ENCODE measurements at places on chromosomes 16 and 17.

DNA sequence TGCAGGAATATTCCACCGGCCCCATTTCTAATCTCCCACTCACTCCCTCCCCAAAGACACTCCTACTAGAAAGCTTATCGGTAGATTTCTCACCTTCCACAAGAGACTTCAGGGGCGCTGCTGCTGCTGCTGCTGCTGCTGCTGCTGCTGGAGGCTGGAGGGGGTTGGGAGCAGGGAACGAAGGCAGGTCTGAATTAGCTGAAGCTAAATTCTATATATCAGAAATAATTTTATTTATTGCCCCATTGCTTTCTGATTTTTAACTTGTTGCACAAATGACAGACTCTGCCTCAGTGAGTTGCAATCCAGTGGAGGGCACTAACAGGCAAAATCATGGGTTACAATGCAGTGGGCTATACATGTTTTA is 25.8 kb upstream of the HLF start:
- DNase-seq: no peak

- DNase-seq: peak; percentile 79
These were observed 15.5 kb upstream of the TIMP2 start for GRCh38 chr17:78940708-78941107.

- DNase-seq: no peak
These were observed at the start of gene GGT6 for GRCh38 chr17:4560421-4560820. GGT6 (minus strand) TSS chr17:4560577; CDS start chr17:4560521, 56 bp downstream.

GRCh38 chr16:57268804-57269800 is 15.4 kb downstream of the PLLP start:
- no peak for DNase-seq

DNA sequence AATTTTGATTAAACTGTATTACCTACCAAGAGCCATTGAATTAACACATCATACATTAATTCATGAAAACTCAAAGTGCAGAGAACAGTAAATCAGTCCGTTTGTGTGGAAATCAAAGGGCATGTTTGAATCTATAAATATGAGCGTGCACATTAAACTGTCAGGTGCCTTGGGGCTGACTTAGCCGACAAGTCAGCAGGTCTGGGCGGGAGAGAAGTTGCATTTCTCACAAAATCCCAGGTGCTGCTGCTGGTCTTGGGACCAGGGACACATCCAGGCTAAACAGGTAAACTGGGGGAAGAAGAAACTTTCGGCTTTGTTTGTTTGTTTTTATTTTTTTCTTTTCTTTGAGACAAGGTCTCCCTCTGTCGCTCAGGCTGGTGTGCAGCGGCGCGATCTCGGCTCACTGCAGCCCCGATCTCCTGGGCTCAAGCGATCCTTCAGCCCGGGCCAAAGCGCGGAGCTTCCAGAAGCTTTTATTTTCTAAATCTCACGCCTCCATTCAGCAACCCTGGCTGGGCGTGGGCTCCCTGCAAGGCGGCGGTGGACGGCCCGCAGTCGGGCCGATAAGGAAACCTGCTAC is 213.9 kb downstream of the MRTFB start:
- peak; percentile 70 for DNase-seq

- no peak for DNase-seq
These were observed 15.1 kb downstream of the AXIN1 start for GRCh38 chr16:337437-337836.

DNA sequence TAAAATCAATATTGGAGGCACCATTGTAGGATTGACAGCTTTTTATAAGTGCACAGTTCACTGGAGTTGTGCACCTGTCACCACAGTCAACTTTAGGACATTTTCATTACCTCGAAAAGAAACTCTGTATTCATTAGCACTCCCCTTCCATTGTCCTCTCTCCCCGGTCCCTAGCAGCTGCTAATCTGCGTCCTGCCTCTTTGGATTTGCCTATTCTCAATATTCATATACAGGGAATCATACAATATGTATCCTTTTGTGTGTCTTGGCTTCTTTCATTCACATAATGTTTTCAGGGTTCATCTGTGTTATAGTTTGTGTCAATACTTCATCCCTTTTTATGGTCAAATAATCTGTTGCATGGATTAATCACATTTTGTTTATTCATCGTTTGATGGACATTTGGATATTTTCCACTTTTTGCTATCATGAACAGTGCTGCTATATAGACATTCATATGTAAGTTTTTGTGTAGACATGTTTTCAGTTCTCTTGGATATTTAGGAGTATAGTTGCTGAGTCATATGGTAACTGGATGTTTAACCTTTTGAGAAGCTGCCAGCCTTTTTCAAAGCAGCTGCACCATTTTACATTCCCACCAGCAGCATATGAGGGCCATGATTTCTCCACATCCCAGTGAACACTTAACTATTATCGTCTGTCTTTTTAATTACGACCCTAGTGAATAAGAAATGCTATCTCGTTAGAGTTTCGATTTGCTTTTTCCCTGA is 9.8 kb downstream of the DNAJA3 start:
- no peak for DNase-seq

GRCh38 chr16:31107465-31107867 is 720 bp upstream of the BCKDK start:
- DNase-seq: no peak

GRCh38 chr16:81514041-81514559 is 69.5 kb downstream of the CMIP start:
- DNase-seq: no peak

DNA sequence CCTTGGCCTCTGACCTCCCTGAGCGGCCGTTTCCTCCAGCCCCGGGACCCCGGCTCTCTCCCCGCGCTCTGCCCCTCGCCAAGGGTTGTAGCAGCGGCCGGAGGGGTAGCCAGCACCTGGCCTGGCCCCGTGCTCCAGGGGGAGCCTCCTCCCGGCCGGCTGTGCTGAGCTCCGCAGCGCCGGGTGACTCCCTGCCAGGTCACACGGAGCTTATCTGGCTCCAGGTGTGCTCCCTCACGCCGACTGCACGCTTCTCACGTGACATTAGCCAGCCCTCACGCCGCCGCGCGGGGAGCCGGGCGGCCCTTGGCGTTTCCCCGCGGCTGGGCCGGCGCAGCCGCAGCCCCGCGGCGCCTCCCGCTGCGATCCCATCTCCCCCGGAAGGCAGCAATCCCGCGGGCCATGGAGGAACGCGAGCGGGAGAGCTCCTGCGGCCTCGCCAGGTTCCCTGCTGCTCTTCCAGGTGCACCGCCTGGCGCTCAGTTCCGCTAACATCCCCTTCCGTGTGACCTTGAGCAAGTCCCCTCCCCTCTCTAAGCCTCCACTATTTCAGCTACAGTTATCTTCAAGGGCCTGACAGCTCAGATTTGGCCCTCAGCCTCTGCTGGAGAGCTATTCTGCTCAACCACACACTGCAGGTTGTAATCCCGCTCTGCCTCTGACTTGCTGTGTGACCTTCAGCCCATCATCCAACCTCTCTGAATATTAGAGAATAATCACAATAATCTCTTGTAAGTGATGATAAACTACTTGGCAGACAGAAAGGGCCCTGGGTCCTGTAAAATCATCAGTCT is 3.4 kb downstream of the MYO18A start:
- no peak for DNase-seq

- DNase-seq: no peak
These were observed 21.5 kb upstream of the CD300E start for GRCh38 chr17:74645010-74645409.

- DNase-seq: peak; percentile 38
These were observed 22.9 kb downstream of the ITPRIPL2 start for GRCh38 chr16:19136549-19137196.

GRCh38 chr16:10906914-10907756 is 30.1 kb downstream of the CIITA start:
- DNase-seq: no peak

GRCh38 chr16:26505496-26505895 is 561.2 kb upstream of the C16orf82 start:
- no peak for DNase-seq

GRCh38 chr16:1665829-1666228 is 12.2 kb upstream of the JPT2 start:
- DNase-seq: no peak

GRCh38 chr17:77734371-77735080 is 224.0 kb upstream of the TNRC6C start:
- peak; percentile 58 for DNase-seq

DNA sequence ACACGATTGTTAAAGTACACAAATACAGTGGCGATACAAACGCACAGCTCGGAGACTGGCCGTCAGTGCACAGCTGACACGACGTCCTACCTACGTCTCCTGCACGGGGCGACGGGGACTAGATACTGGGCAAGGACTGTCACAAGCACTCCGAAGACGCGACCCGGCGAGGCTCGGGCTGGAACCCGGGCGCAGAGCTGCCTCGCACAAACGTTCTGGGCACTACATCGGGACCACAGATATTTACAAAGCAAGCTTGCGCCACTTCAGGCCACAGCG is 13.8 kb downstream of the SLC16A3 start:
- no peak for DNase-seq

- DNase-seq: no peak
These were observed 250.0 kb downstream of the PRKCA start for GRCh38 chr17:66552371-66552770.

DNA sequence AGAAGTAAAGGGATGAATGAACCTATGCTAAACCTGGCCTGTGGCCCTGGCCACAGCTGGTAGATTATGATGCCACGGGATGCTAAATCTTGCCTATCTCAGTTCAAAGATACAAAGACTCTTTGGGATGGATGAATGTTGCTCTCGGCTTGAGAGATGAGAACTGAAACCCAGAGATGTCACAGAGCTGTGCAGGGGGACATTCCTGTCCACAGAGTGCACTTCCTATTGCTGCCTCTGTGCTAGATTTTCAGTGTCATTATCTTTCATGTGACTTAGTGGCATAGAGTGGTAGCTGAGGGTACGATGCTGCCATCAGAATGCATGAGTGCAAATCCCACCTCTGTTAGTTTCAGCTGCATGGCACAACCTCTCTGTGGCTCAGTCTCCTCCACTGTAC is 2.3 kb upstream of the MT1M start:
- no peak for DNase-seq

DNA sequence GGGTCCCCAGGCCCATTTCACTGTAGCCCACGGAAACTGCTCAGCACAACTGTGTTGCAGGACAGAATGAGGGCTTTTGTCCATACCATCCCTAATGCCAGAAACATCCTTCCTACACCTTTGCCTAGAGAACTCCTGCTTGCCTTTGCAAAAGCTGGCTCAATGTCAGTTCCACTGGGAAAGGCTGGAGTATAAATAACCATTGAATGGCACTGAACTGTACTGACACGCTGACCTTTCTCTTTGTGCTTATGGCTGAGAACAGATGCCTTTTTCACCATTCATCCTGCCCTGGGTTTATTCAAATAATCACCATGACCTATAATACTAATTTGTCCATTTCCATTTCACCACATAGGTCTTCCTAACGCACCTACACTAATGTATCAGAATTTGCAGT is 300.3 kb downstream of the XYLT1 start:
- no peak for DNase-seq

GRCh38 chr17:66689221-66689620 is 145.7 kb upstream of the CACNG5 start:
- no peak for DNase-seq

DNA sequence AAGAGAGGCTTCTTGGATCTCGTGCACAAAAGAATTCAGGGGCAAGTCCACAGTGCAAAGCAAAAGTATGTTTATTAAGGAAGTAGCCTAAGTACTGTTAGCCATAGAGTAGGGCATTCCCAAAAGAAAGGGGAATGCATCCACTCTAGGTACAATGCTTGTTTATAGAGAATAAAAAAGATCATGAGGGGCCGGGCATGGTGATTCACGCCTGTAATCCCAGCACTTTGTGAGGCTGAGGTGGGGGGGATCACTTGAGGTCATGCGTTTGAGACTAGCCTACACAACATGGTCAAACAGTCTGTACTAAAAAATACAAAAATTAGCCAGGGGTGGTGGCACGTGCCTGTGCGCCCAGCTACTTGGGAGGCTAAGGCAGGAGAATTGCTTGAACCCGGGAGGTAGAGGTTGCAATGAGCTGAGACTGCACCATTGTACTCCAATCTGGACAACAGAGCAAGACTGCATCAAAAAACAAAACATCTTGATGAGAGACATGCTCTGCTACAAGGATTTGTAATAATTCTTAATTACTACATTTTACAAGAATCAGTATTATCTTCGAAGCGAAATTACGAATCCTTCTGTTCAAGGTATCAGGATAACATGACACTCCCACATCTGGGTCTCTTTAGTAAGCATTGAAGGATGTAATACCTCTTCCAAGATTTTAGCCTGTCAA is 191.6 kb downstream of the CPPED1 start:
- no peak for DNase-seq

DNA sequence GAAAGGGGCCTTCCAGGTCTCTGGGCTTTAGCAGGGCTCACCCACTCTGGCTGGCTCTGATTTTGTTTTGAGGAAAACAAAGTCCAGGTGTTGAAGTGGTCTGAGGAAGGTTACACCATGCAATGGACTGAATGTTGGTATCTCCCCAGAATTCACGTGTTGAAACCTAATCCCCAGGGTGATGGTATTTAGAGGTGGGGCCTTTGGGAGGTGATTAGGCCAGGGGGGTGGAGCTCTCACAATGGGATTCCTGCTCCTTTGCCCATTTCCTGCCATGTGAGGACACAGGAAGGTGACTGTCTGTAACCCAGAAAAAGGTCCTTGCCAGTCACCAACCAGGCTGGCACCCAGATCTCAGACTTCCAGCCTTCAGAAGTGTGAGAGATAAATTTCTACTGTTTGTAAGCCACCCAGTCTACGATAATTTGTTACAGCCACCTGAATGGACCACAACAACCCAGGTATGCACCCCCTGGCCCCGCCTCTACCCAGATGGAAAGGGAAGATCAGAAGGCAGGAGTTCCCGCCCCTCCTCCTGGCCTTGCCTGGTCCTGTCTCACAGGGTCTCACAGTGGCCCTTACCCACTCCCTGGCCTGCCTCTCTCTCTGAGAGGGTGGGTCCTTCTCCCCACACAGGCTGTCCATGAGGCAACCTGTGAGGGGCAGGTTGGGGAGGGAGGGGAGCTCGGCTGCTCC is 32.0 kb downstream of the LRRC75A start:
- DNase-seq: no peak

GRCh38 chr17:38892083-38892482 is 22.2 kb downstream of the LASP1 start:
- no peak for DNase-seq

GRCh38 chr16:88064011-88064888 is 113.0 kb downstream of the BANP start:
- no peak for DNase-seq

- peak; percentile 31 for DNase-seq
These were observed at the start of gene MT1F for GRCh38 chr16:56657555-56658326. MT1F (plus strand) TSS chr16:56657959; CDS start chr16:56658059, 100 bp downstream.

- no peak for DNase-seq
These were observed 43.4 kb downstream of the NEUROD2 start for GRCh38 chr17:39564211-39564848.

GRCh38 chr16:52440248-52440647 is 106.7 kb downstream of the TOX3 start:
- DNase-seq: no peak
